ENCODE measurements at places on chromosomes 1 and 21.

GRCh38 chr1:183879966-183880365 lies 75.0 kb downstream of the RGL1 start:
- DNase-seq = no peak

DNA sequence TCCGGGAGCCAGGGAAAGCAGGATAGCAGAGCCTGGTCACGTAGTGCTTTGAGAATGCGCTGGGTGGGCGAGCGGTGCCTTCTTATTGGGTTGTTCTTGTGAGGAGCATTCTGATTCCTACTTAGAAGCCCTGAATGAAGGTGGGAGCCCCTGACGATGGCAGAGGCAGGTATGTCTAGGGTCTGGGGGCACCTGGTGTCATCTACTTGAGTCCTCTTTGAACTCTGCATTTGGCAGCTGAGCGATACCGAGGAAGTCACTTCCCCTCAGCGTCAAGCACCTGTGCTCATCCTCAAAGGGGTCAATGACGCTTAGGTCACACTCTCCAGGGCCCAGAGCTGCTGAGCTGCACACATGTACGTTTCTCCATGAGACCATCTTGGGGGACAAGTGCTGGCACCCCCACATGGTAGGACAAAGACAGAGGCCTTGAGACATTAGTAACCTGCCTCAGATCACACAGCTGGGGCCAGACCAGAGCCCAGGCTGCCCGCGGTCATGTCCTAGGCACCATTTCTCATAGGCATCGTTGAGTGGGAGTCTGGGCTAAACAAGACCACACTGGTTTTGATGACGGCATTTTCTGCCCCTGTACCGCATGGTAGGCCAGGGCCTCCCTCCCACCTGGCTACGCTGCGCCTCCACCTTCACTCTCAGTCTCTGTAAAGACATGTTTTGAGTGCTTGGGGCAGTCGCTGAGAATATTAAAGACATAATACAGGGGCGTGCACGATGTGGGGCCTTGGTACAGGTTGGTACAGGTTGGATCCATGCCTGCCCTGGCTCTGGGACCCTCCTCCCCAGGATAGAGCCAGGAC lies 69.1 kb upstream of the ABCG1 start:
- no peak for DNase-seq

- DNase-seq = no peak
These were observed 125.7 kb upstream of the C1orf174 start for GRCh38 chr1:4025752-4026151.

DNA sequence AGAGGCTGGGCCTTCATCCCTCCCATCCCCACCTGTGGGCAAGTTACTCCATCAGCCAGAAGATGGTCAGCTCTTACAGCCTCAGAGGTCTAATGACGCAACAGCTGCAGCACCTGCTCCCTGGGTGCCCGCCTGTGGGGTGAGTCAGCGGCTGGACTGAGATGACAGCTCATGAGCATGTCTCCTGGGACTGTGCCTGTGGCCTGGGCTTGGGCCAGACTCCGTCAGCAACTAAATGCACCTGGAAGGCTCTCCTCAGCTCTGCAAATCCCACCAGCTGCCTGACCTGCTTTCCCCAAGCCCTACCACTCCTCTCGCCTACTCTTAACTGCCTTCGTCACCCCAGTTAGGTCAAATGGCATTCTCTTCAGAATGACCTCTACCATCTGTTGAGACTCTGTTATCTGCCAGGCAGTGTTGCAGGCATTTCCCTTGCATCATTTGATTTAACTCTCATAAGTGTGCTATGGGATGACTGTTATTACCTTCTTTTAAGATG lies 47.7 kb downstream of the ETS2 start:
- no peak for DNase-seq

DNA sequence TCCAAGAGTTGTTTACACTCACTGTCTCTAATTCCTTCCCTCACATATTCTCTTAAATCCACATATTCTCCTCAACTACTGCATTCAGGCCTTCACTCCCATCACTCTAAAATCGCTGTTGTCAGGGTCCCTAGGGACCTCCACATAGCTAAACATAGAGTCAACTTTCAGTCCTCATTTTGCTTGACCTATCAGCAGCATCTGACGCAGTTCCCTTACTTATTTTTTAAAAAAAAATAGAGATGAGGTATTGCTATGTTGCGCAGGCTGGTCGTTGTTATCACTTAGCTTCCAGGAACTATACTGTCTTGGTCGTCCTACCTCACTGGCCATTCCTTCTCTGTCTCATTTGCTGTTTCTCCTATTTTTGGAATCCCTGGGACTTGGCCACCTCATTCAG lies 11.7 kb upstream of the PLEKHO1 start:
- no peak for DNase-seq

GRCh38 chr1:243420946-243421685 lies 165.3 kb downstream of the SDCCAG8 start:
- no peak for DNase-seq

All from thoracic aorta (tissue), 2 donors.